ENCODE measurements at places on chromosomes 3 and 15.

- no peak for DNase-seq
Observed at GRCh38 chr3:135125171-135125801, 330.2 kb downstream of the EPHB1 start.

DNA sequence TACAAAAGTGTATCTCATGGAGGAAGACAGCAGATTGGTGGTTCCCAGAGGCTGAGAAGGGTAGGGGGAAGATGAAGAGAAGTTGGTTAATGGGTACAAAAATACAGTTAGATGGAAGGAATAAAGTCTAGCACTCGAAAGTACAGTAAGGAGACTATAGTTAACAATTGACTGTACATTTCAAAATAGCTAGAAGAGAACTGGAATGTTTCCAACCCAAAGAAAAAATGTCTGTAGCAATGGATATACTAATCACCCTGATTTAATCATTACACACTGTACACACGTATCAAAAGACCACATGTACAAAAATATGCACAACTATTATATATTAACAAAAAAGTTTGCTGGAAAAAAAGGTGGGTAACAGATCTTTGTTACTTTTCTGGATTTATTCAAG is 57.3 kb downstream of the THRB start:
- no peak for DNase-seq

DNA sequence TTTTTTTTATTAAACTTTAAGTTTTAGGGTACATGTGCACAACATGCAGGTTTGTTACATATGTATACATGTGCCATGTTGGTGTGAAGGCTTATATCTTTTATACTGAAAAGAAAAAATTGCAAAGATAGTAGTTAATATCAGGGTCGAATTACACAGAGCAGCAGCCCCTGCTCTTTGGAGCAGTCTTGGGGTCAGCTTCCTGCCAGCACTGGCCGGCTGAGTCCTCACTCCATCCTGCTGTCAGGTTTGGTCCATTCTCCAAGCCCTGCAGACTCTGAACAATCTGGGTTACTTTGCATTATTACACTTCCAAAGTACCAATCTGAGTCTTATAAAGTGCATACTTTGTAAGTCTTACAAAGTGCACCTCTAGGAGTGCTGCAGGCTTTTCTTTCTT is 66.0 kb downstream of the COL8A1 start:
- no peak for DNase-seq

DNA sequence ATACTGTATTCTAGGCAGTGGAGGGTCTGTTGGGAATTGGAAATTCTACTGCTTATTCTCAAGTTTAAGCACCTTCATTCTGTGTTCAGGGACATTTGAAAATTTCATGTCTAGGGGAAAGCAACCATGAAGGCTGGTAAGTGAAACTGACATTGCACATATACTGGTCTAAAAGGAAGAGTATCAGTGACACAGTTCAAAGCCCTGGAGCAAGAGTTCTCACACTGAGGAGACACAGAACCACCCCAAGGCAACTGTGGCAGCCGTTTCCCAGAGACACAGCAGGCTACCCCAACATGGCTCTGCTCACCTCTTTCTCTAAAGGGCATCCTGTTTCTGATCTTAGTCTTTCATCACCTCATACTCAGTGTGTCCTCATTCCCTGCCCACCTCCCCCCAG is 67.5 kb downstream of the KCNMB2 start:
- DNase-seq, result no peak

GRCh38 chr3:16109929-16110328 is 64.6 kb upstream of the GALNT15 start:
- no peak for DNase-seq

GRCh38 chr3:41888368-41889076 is 73.4 kb downstream of the ULK4 start:
- DNase-seq, result no peak

DNA sequence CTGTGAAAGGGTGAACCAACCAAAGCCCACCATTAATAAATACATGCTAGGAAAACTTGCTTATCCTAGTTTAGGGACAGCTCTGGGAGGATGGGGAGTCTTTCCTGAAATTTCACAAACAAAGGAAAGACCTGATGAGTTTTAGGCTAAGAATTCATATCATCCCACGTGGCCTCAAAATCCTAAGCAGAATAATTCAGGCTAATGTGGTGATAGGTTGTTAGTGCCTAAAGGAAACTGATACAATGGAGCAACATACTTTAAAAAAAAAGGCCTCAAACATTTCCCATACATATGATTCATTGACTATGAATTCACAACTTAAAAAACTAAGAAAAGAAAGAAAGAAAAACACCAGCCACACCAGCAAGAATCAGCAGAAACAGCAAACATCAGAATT is 126.9 kb upstream of the CNTN4 start:
- no peak for DNase-seq

- DNase-seq, result peak; percentile 73
Observed at GRCh38 chr3:194871143-194871863, 185.6 kb downstream of the FAM43A start.

DNA sequence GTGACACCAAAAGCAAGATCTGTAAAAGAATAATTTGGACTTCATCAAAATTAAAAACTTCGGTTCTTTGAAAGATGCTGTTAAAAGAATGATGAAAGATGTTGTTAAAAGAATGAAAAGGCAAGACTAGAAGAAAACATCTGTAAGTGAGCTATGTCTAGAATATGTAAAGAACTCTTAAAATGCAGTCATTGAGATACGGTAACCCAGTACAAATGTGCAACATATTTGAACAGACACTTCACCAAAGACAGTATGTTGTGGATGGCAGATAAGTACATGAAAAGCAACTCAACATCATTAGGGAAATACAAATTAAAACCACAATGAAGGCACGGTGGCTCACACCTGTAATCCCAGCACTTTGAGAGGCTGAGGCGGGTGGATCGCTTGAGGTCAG is 139.5 kb downstream of the LRIG1 start:
- DNase-seq, result no peak

- peak; percentile 91 for DNase-seq
Observed at GRCh38 chr3:10164546-10165393, at the start of gene IRAK2. Gene IRAK2 (plus strand): TSS chr3:10164919. CDS start chr3:10164955, 36 bp downstream.

DNA sequence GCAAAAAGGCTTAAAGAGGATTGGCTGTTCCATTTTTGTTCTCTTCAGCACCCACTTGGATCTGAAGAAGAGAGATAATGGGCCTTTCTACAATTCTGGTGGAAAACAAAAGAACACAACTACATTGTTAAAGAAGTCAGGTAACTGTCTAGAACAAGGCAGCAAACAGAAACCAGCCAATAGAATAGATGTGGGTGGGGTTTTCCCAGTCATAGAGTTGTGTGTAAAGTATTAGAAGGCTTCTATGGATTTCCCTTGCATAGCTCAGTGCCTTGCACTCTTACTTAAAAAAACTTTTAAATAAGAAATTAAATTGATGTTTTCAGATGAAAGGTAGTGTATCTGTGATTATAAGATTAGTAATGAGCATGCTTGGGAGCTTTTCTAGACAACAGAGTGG is 462.7 kb upstream of the ATP11B start:
- DNase-seq, result no peak

DNA sequence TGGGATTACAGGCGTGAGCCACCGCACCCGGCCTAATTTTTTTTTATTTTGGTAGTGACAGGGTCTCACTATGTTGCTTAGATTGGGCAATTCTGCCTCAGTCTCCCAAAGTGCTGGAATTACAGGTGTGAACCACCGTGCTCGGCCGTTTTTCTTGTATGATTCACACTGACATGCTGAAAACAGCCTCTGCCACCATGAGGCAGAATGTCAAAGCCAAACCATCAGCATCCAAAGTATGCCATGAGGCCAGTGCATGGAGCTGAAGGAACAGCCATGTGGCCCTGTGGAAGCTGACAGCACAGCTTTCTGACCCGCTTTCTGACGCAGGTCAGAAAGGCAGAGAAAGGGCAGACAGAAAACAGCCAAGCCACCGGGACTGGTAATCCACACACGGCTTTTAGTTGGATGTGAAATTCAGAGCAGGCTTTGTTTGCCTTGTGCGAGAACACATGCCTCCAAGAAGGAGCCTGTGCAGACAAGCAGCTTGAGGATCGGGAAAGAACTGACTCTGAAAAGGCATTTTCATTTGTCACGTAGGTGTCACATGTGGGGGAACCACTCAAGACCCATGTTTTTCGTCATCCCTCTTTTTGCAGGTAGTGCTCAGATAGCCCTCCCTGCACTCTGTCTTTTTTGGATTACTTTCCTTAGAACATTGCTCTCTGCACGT is 25.1 kb downstream of the XYLB start:
- DNase-seq, result no peak

DNA sequence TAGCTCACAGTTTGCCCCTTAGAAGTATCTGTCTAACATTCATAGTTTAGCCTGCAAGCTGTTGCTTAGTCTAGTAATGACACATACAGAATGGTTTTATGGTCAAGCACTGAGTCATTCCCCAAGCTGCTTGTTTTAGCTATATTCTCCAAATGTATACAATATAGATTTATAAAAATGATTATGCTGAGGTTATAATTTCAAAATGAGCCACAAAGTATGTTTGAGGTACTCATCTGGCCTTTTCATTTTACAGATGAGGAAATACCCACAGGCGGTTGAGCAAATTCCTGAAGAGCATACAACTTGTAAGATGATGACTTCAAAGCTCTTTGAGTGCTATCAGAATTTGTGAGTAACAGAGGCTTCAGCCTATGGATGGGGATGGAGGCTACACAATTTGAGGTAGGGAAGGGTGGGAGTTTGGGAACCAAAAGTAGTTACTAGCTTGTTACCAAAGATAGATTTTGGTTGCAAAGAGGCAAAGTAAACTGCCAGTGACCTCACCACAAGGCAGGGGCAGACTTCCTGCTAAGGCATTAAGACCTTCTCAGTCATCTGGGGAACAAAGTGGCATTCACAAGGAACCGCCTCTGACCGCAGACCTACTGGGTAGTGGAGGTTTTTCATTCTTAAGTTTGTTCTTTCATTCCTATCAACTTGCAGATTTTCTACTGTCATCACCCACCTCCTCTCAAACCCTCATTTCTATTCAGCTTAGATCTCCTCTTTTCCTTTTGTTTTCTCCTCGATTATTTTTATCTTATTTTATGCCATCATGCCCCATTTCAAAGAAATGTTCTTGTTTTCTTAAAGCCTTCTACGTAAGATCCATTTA is 257.2 kb upstream of the NECTIN3 start:
- no peak for DNase-seq

- DNase-seq, result peak; percentile 94
Observed at GRCh38 chr3:38138349-38139190, at the start of gene MYD88. Gene MYD88 (plus strand): TSS chr3:38138661. CDS start chr3:38138701, 40 bp downstream.

DNA sequence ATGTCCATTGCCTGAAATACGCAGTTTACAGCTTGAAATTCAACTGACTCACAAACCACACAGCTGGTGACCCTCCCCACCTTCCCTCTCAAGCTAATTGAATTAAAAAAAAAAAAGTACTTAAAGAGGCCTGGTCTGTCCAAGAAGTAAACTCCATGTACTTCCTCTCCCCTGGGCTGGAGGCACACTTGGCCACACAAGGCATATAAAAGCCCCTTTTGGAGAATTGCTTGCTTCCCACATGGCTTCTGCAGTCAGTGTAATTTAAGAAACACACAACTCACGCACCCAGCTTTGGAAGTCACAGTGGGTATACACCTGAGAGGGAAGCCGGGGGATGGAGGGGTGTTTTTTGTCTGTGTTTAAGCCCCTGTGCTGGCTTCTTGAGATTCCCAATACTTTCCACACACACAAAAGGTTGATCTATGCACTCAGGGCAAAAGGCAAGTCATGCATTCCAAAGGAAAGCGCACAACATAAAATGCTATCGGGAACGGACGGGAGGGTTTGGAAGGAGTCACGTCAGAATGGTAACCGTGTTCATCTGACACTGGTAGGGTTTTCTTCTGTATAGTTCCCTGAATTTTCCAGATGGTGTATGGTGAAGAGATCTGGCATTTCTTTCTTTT is 106.6 kb upstream of the ALDH1A3 start:
- DNase-seq, result no peak

GRCh38 chr3:11991751-11992150 is 12.4 kb upstream of the SYN2 start:
- no peak for DNase-seq

- no peak for DNase-seq
Observed at GRCh38 chr3:27345493-27345892, 23.7 kb downstream of the NEK10 start.

DNA sequence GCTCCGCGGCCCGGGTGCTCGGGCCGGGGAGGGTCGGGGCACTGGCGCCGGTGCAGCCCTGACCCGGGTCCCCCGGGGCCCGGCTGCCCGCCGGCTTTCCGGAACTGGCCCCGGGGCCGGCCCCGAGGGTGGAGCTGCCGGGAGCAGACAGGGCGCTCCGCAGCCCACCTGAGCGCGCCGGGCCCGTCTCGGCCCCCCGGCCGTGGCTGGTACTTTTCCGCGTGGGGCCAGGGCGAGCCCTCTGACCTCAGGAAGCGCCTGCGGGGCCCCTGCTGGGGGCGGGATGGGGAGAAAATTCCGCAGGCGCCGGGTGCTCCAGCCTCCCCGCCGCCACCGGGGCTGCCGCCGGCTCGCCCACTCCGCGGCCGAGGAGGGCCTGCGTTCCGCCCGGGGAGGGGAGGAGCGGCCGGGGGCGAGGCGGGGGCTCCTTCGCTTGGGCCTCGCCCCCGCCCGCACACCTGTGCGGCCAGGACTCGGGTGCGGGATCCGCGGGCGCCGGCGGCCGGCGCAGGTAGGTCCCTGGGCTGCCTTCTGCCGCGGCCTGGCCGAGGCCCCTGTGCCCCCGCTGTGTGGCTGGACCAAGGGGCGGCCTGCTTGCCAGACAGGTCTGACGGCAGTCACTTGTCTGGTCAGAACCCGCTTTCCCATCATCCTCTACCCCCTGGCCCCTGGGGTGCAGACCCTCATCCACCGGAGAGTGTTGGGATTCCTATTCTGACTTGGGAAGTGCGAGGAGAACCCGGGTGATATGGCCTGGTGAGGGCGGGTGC is 3.5 kb downstream of the FURIN start:
- DNase-seq, result no peak

- DNase-seq, result no peak
Observed at GRCh38 chr15:44136991-44137477, 58.0 kb downstream of the FRMD5 start.

DNA sequence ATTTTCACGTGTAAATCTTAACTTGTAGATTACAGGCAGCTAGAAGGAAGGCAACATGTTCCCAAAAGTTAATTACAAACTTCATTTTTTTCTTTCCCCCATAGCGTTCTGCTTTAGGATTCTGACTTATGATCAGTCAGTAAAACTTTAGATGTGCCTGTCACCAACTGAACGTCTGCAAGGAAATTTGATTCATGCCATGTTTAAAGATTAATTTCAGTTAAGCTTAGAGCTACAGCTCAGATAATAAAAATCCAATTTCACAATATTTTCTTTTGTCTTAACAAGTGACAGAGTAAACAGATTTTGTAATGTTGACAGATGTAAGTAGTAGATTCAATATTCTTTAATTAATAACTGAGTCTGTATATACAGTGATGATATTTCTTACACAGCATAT is 253.1 kb downstream of the NFKBIZ start:
- DNase-seq, result no peak

DNA sequence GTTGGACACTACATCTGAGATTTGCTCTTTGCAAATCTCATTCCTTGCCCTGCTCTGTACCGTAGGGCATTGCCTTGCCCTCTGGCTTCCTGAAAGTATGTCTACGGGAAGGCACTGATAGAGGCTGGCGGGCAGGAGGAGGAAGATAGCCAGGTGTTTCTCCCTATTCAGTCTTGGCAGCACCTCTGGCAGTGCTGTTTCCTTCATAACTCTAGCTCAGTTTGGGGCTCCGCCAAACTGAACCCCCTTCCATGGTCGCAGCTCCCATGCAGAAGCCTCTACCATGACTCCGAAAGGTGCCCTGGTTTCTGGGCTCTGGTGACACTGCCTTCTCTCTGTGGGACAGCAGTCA is 122.3 kb upstream of the PRR20G start:
- no peak for DNase-seq

GRCh38 chr3:65146179-65146578 is 458.4 kb upstream of the ADAMTS9 start:
- DNase-seq, result no peak
